ENCODE measurements at places on chromosomes 13 and 19. TPM values are rescaled to one million over a fixed set of nuclear protein-coding genes. Genes with fewer than 3 reads are reported as not detected.

DNA sequence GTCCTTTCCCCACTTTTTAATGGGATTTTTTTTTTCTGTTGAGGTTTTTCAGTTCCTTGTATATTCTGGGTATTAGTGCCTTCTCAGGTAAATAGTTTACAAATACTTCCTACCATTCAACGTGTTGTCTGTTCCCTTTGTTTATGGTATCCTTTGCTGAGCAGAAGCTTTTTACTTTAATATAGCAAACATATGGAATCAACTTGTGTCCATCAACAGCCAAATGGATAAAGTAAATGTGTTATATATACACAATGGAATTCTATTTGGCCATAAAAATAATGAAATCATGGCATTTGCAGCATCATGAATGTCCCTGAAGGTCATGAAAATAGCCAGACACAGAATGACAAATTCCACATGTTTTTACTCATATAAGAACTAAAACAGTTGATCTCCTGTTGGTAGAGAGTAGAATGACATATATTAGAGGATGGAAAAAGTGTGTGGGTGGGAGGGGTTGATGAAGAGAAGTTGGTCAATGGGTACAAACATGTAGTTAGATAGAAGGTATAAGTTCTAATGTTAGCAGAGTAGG lies 500.8 kb downstream of the SLITRK6 start:
- no peaks in the 10 kb centered on the region for H3K27me3 ChIP-seq
- no peaks in the 10 kb centered on the region for H3K36me3 ChIP-seq
- H3K27ac ChIP-seq, result no peak overlapping the region

GRCh38 chr13:86563308-86563707 lies 764.1 kb upstream of the SLITRK6 start:
- H3K4me1 ChIP-seq, result no peaks in the 10 kb centered on the region
- no peak overlapping the region for H3K4me3 ChIP-seq
- H3K27me3 ChIP-seq, result no peaks in the 10 kb centered on the region

The RFPL4AL1 gene
- total RNA-seq, result not detected

The ANKRD24 gene
- total RNA-seq, result 0.54 TPM

The PCID2 gene
- total RNA-seq, result 71.5 TPM

- DNase-seq, result no peak
- no peak overlapping the region for H3K27ac ChIP-seq
- no peaks in the 10 kb centered on the region for H3K4me1 ChIP-seq
Observed at GRCh38 chr19:21617740-21618339, 112.4 kb downstream of the ZNF429 start.

The TJP3 gene
- 0.08 TPM for total RNA-seq

The B3GNT3 gene
- not detected for total RNA-seq

DNA sequence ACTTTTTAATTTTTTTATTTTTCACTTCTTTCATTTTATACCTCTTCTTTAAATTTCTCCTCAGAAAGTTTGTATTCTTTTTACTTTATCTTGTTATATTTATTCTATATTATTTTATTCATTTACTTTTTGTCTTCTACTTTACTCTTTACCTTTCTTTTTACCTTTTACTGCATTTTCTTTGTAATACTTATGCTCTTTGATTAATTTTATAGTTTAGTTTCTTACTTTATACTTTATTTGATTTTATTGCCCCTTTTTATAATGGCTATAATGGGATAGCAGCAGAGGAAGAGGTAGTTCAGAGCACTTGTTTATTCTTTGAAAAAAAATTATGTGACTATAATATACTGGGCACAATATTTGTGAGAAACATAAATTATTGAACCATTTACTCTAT lies 542.6 kb upstream of the SPRY2 start:
- no peaks in the 10 kb centered on the region for H3K36me3 ChIP-seq
- H3K4me3 ChIP-seq, result no peak overlapping the region
- H3K27me3 ChIP-seq, result no peaks in the 10 kb centered on the region
- H3K27ac ChIP-seq, result no peak overlapping the region
- no peaks in the 10 kb centered on the region for H3K4me1 ChIP-seq

The SLC25A41 gene
- 0.24 TPM for total RNA-seq

GRCh38 chr13:72259528-72259927 lies 392.5 kb upstream of the DACH1 start:
- no peaks in the 10 kb centered on the region for H3K36me3 ChIP-seq
- DNase-seq, result no peak
- H3K27ac ChIP-seq, result no peak overlapping the region
- H3K4me3 ChIP-seq, result no peak overlapping the region

GRCh38 chr19:10551698-10552301 lies 8.1 kb downstream of the ATG4D start:
- H3K4me3 ChIP-seq, result no peak overlapping the region
- H3K27me3 ChIP-seq, result no peaks in the 10 kb centered on the region
- peak overlapping the region; percentile 65 for H3K27ac ChIP-seq
- DNase-seq, result no peak
- H3K4me1 ChIP-seq, result peaks cover 36% of the 10 kb centered on the region

DNA sequence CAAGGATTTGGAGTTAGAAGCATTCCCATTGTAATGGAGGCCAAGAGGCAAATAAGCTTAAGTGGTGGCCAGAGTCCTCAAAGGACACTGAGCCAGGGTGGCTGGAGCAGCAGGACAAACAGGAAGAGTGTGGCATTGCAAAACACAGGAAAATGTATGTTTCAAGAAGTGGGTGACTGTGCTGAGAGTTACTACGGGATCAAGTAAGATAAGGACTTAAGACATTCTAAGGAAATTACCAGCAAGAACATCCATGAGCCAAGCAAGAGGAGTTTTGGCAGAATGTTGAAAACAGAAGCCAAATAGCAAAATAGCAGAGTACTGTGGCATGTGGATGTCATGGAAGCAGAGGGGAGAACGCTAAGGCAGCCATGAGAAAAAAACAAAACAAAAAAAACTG lies 104.2 kb downstream of the RAP2A start:
- H3K27me3 ChIP-seq, result peaks cover 3% of the 10 kb centered on the region
- no peaks in the 10 kb centered on the region for H3K4me1 ChIP-seq
- H3K4me3 ChIP-seq, result no peak overlapping the region
- DNase-seq, result no peak

The ATP4A gene
- not detected for total RNA-seq

GRCh38 chr19:38513762-38514167 lies 80.3 kb downstream of the RYR1 start:
- H3K27ac ChIP-seq, result no peak overlapping the region
- DNase-seq, result peak; percentile 19
- H3K4me3 ChIP-seq, result no peak overlapping the region
- H3K4me1 ChIP-seq, result peaks cover 21% of the 10 kb centered on the region

The KLK5 gene
- not detected for total RNA-seq

DNA sequence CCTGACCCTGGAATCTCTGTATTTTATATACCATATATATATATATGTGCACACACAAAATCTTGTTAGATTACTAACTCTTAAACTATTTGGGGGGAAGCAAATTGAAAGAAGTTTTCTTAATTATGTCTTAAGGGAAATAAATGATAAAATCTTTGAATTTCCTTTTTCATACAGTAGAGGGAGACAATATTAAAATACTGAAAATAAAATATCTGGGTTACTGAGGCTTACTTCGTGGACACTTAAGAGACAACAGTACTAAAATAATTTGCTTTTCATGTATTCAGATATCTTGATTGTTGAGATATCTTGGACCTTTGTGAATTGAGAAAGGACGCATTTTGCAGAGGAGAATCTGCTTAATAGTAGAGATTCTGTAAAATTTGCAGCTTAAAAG lies 17.0 kb downstream of the SUGT1 start:
- no peaks in the 10 kb centered on the region for H3K27me3 ChIP-seq
- H3K27ac ChIP-seq, result no peak overlapping the region
- peaks cover 21% of the 10 kb centered on the region for H3K36me3 ChIP-seq
- no peak overlapping the region for H3K4me3 ChIP-seq

The ERICH4 gene
- total RNA-seq, result not detected

DNA sequence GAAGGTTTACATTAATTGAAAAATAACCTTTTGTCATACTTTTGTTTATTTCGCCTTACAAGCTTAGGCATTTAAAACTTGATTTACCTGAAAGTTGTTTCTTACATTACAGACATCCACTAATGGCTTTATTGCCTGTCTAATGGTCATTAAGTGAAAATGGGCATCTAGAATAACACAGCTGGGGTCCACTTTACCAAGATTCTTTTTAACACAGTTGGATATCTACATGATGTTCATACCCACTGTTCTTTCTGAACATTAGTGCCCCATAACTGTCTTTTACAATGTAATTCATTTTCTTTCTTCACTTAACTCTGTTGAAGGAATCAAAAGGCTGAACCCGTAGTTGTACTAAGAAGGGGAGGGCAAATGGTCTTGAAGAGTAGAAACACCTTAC lies 19.8 kb upstream of the KLHL1 start:
- no peaks in the 10 kb centered on the region for H3K27me3 ChIP-seq
- H3K36me3 ChIP-seq, result no peaks in the 10 kb centered on the region
- no peak for DNase-seq
- H3K4me1 ChIP-seq, result no peaks in the 10 kb centered on the region
- no peak overlapping the region for H3K4me3 ChIP-seq

GRCh38 chr13:95813139-95813538 lies 136.2 kb downstream of the DNAJC3 start:
- H3K27ac ChIP-seq, result no peak overlapping the region
- no peak overlapping the region for H3K4me3 ChIP-seq
- H3K36me3 ChIP-seq, result no peaks in the 10 kb centered on the region

GRCh38 chr19:8458380-8458779 lies 13.6 kb downstream of the HNRNPM start:
- peaks cover 66% of the 10 kb centered on the region for H3K4me1 ChIP-seq
- H3K27me3 ChIP-seq, result no peaks in the 10 kb centered on the region
- peaks cover 44% of the 10 kb centered on the region for H3K36me3 ChIP-seq
- H3K27ac ChIP-seq, result no peak overlapping the region
- no peak for DNase-seq

DNA sequence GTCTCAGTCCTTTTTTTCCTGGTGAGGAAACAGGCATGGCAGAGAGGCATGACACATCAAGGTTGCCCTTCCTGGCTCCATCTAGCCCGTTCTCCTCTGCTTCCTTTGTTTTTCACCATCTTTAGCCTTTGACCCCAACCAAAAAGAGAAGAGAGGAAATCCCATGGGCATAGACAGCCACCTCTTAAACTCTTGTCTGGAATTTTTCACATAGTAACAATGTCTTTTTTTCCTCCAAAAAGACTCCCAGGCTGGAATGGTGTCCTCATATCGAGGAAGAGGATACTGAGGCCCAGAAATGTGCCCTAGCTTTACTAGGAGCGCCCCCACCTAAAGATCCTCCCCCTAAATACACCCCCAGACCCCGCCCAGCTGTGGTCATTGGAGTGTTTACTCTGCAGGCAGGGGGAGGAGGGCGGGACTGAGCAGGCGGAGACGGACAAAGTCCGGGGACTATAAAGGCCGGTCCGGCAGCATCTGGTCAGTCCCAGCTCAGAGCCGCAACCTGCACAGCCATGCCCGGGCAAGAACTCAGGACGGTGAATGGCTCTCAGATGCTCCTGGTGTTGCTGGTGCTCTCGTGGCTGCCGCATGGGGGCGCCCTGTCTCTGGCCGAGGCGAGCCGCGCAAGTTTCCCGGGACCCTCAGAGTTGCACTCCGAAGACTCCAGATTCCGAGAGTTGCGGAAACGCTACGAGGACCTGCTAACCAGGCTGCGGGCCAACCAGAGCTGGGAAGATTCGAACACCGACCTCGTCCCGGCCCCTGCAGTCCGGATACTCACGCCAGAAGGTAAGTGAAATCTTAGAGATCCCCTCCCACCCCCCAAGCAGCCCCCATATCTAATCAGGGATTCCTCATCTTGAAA lies at the start of gene GDF15:
GDF15 (plus strand) TSS at position 484 of the 868 bp plus-strand sequence; CDS start at position 516, 32 bp downstream.
- no peak for DNase-seq
- no peaks in the 10 kb centered on the region for H3K36me3 ChIP-seq
- H3K27me3 ChIP-seq, result peaks cover 53% of the 10 kb centered on the region
- no peak within 1 kb of the TSS for H3K27ac ChIP-seq
- peaks cover 5% of the 10 kb centered on the region for H3K4me1 ChIP-seq
- no peak within 1 kb of the TSS for H3K4me3 ChIP-seq

DNA sequence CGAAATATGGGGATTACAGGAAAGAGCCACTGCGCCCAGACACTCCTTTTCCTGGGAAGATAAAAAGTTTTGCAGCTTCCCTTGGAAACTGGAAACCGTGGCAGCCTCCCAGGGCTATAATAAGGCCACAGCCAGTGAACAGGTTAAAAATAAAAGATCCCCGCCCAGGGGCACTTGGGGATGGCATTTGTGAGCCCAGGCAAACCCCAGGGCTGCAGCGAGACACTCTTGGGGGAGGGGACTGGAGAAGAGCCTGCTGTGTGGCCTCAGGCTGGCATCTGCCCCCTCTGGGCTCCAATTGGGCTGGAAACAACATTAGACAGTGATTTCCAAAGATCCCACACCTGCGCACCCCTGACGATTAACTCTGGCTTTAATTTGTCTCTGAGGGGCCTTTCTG lies 11.2 kb downstream of the FEM1A start:
- no peaks in the 10 kb centered on the region for H3K4me1 ChIP-seq
- no peak overlapping the region for H3K27ac ChIP-seq
- no peak for DNase-seq
- no peaks in the 10 kb centered on the region for H3K27me3 ChIP-seq

The FPR3 gene
- not detected for total RNA-seq

The SLC7A9 gene
- total RNA-seq, result 0.18 TPM

- peaks cover 6% of the 10 kb centered on the region for H3K4me1 ChIP-seq
- H3K27ac ChIP-seq, result no peak overlapping the region
- no peak for DNase-seq
- no peaks in the 10 kb centered on the region for H3K27me3 ChIP-seq
- no peaks in the 10 kb centered on the region for H3K36me3 ChIP-seq
Observed at GRCh38 chr19:3481241-3482090, 1.1 kb upstream of the SMIM24 start.

Measured in activated T-helper 1 cell treated with anti-CD3 and anti-CD28 coated beads, Interleukin-12 subunit alpha, Interleukin-12 subunit beta, Interleukin-2, Interleukin-4 antibody, amounts not matched to agents 30 ng/mL and 10 ng/mL and 1 ng/mL, durations not matched to agents 14 hours and 24 hours and 36 hours (primary cell).